NK-92 treated with Interleukin-12 subunit alpha and Interleukin-12 subunit beta, amount 100 ng/mL, for 24 hours (cell line): ENCODE measurements at places on chromosomes 7 and 10.
A peak's percentile ranks its signal among the peaks of the same experiment; 100 is the strongest.

DNA sequence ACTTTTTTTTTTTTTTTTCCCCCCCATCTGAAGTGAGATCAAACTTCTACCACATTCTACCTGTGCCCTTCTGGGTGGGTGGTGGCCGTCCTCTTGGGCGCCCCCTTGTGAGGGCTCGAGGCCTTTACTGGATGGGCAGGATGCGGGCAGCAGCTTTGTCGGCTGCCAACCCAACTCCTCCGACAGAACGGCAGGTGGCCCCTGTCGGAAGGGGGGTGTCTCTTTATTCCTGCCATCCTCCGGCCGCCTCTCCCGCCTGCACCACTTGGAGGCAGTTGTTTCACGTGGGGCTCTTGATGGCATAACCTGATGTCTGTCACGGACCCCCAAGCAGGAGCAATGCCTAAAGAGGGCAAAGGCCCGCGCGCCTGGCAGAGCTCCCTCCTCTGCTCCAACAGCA is 31.0 kb downstream of the AMZ1 start:
- DNase-seq, result peak; percentile 14

- no peak for DNase-seq
Observed at GRCh38 chr7:42241424-42241823, 4.4 kb upstream of the GLI3 start.

DNA sequence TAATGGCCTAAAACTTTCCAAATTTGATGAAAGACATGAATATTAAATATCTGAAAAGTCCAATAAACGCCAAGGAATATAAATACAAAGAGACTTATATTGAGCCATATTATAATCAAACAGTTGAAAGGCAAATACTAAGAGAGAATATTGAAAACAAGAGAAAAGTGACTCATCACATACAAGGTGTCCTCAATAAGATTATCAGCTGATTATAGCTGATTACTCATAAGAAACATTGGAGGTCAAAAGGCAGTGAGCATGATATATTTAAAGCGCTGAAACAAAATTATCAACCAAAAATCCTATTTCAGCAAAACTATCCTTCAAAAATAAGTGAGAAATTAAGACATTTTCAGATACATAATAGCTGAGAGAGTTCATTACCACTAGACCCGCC is 7.8 kb upstream of the NPC1L1 start:
- DNase-seq, result no peak

- no peak for DNase-seq
Observed at GRCh38 chr7:142612237-142612881, 136.9 kb upstream of the PRSS1 start.
